Activated T-helper 2 cell treated with anti-CD3 and anti-CD28 coated beads, Interferon-gamma antibody, Interleukin-2, Interleukin-4, amounts not matched to agents 10 μg/mL and 5 μg/mL and 100 μg/mL, durations not matched to agents 14 hours and 24 hours and 36 hours (primary cell): ENCODE measurements at places on chromosomes 7 and 10. TPM values are rescaled to one million over a fixed set of nuclear protein-coding genes. Genes with fewer than 3 reads are reported as not detected.

GRCh38 chr10:102782673-102783551, 39.2 kb downstream of the WBP1L start:
- no peaks in the 10 kb centered on the region for H3K27me3 ChIP-seq
- H3K4me1 ChIP-seq = peaks cover 5% of the 10 kb centered on the region
- H3K4me3 ChIP-seq = no peak overlapping the region
- peak overlapping the region; percentile 12 for H3K27ac ChIP-seq
- no peak for DNase-seq

DNA sequence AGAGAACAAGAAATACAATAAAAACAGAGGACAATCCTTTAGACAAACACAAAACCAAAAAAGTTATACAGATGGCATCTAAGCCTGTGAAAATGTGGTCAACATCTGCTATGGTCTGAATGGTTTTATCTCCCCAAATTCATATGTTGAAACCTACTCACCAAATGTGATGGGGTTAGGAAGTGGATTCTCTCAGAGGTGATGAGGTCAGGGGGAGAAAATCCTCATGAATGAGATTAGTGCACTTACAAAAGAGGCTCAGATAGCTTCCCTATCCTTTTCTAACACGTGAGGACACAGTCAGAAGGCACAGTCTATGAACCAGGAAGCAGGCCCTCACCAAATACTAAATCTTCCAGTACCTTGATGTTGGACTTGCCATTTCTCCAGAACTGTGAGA, 147.8 kb upstream of the GPR22 start:
- peaks cover 4% of the 10 kb centered on the region for H3K36me3 ChIP-seq
- no peaks in the 10 kb centered on the region for H3K27me3 ChIP-seq
- H3K4me3 ChIP-seq = no peak overlapping the region
- H3K27ac ChIP-seq = no peak overlapping the region
- H3K4me1 ChIP-seq = no peaks in the 10 kb centered on the region

- H3K4me3 ChIP-seq = peak overlapping the region; percentile 5
- H3K36me3 ChIP-seq = peaks cover 4% of the 10 kb centered on the region
- H3K27me3 ChIP-seq = peaks cover 4% of the 10 kb centered on the region
- no peak for DNase-seq
- H3K27ac ChIP-seq = no peak overlapping the region
These were observed 17.7 kb downstream of the CLIP2 start for GRCh38 chr7:74306730-74307469.

- DNase-seq = no peak
- H3K4me3 ChIP-seq = no peak overlapping the region
- H3K36me3 ChIP-seq = no peaks in the 10 kb centered on the region
- H3K4me1 ChIP-seq = no peaks in the 10 kb centered on the region
These were observed 412.0 kb downstream of the CNTNAP2 start for GRCh38 chr7:146528581-146528980.

DNA sequence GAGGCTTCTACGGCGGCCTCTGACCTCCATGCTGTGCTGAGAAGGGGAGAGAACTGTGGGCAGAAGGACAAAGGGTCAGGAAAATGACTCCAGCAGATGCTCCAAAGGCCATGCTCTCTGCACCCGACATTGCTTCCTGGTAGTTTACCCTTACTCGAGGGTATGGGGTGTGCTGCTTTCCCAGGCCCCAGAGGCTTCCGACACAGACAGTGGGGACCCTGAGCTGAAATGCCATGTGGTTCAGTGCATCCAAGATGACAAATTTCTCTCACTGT, 130.9 kb downstream of the PTPN20 start:
- no peak for DNase-seq
- H3K4me1 ChIP-seq = no peaks in the 10 kb centered on the region
- no peak overlapping the region for H3K4me3 ChIP-seq
- no peaks in the 10 kb centered on the region for H3K36me3 ChIP-seq

Gene TEX36
- not detected in 2 replicates for total RNA-seq

Gene OR2A12
- not detected in 2 replicates for total RNA-seq

Gene HMX2
- total RNA-seq = not detected in 2 replicates

Gene CPA1
- total RNA-seq = not detected in 2 replicates

Gene CTAGE4
- total RNA-seq = 1.2 and 1.6 TPM in 2 replicates
